ENCODE measurements at places on chromosomes 1 and 21. TPM values are rescaled to one million over a fixed set of nuclear protein-coding genes. Genes with fewer than 3 reads are reported as not detected.
A peak's percentile ranks its signal among the peaks of the same experiment; 100 is the strongest.

OR6P1 gene
- not detected for total RNA-seq

GRCh38 chr1:147640553-147641165 lies 29.7 kb downstream of the ACP6 start:
- DNase-seq = peak; percentile 77

OR2L13 gene
- not detected for total RNA-seq

DNA sequence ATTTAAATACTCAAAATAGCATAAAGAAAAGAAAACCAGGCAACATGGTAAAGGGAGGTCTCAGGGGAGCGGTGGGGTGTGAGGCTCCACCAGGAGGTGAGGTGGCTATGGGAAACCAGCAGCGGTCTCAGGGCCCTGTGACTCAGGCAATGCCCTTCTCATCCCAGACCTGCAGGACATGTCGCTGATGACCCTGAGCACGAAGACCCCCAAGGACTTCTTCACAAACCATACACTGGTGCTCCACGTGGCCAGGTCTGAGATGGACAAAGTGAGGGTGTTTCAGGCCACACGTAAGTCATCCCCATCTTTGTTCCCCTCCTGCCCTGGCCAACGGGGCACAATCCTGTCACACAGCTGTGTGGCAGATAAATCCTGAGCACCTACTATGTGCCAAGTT lies 31.5 kb downstream of the PADI4 start:
- DNase-seq = no peak

DNA sequence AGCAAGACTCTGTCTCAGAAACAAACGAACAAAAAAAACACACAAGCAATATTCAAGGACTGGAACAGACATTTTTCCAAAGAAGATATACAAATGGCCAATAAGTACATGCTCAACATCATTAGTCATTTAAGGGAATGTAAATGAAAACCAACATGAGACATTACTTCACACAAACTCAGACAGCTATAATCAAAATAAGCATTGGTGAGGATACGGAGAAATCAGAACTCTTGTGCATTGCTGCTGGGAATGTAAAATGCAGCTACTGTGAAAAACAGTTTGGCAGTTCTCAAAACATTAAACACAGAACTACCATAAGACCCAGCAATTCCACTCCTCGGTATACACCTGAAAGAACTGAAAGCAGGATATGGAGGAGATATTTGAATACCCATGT lies 15.4 kb downstream of the NOL9 start:
- no peak for DNase-seq

DNA sequence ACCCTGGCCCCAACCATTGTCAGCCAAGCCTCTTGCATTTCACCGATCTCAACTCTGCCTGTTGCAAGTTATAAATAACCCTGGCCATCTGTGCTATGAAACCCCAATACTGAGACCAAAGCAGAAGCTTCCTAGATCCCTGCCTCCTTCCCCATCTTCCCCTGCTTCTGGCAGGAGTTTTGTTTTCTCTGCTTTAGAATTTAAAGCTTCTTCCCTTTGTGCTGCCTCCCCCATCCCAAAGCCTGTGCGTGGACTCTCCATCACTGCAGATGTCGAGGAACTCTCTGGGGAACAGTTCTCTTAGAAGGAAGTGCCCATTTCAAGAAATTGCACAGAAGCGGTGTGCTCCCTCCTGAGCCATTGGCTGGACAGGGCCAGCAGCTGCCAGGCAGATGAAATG lies 17.4 kb upstream of the MYOG start:
- DNase-seq = no peak

HPCA gene
- not detected for total RNA-seq

- no peak for DNase-seq
These were observed 12.4 kb downstream of the GPBP1L1 start for GRCh38 chr1:45673956-45674355.

DENND4B gene
- total RNA-seq = 5.9 TPM

DNA sequence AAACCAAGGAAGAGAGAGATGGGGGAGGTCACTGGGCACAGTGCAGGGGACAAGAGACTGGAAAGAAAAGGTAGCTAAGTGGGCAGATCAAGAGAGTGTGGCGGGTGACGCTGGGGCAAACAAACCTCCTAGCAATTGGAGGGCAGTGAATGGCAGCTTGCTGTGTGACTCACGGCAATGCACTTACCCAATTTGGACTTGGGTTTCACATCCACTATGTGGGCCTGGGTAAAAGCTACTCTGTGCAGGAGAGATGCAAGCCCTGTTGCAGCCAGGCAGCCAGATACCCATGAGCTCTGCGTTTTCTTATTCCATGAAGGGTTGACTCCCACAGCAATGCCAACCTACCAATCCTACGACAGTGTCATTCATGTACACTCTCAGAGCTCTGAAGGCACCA lies 9.5 kb downstream of the PLXNA2 start:
- peak; percentile 71 for DNase-seq

GRCh38 chr1:163789911-163790310 lies 468.2 kb downstream of the NUF2 start:
- no peak for DNase-seq

FOXD2 gene
- total RNA-seq = 0.48 TPM

DNA sequence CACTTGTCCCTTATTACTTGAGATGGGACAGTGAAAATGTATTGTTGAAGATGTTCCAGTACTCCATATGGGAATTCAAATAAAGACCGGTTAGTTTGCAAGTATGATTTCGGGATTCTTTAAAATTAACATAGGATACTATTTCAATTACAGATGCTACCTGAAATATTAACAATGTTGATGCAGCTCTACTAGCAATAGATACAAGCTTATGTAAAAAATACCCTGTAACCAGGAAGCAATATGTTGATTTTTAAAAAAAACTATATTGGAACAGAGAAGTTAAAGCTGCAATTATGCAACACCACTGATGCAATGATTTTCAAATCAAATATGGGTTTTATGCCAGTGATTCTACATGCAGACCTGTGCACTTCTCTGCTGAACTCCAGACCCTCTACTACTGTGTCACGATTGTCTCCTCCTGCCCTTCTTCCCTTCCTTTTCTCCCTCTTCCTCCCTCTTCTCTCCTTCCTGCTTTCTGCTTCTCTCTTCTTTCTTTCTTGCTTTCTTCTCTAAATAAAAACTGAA lies 179.2 kb downstream of the ATP6V1G3 start:
- DNase-seq = no peak

ERG gene
- total RNA-seq = not detected

GRCh38 chr1:157785248-157785647 lies 8.3 kb upstream of the FCRL2 start:
- no peak for DNase-seq

CHTOP gene
- 34.7 TPM for total RNA-seq

LEMD1 gene
- total RNA-seq = not detected

PPM1J gene
- total RNA-seq = 0.29 TPM

DNA sequence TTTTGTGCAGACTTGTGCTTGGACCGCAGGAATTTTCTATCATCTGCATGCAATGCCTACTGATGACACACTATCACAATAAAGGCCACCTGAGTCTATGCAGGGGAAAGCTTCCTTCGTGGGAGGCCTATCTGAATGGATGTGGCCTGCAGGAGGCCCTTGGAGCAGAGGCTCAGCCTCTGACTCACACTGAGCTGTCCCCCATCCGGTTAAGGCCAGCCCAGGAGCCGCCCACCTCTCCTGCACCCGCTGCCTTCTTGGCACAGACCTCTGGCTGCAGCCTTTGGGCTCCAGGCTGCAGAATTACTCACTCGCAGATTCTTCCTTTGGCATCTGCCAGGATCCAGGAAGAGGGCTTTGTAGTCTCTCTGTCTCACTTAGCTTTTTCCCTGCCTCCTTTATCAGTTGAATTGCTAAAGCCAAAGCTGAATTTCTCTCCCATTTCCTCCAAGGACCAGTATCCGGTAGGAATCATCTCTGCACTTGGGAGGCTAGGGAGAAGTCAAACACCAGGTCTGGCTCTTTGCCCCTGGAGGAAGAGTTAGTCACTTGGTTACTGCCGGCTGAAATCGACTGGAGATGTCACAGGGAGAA lies 65.1 kb upstream of the JUN start:
- peak; percentile 100 for DNase-seq

GPR37L1 gene
- not detected for total RNA-seq

DNA sequence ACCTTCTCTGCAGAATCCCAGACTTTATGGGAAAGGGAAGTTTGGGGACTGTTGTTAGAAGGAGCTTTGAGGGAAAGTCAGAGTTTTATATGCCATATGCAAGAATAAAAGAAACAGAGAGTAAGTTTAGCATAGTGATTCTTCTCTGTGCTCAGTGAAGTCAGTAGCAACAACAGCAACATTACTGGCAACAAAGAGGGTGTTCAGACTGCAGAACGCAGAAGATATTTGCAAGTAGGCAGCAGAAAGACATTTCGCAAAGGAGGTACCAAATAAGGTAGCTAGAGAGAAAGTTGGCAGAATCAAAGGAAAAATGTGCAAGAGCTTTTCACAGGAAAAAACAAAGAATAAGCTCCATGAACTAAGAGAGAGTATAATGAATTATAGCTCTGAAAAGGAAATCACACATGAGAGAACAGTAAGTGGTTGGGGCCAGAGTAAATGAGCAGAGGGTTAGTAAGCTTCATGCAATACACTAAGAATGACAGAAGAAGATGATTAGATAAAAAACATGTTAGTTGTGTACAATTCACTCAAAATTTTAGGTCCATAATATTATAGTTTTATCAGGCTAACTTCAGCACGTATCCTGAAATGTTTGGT lies 98.1 kb downstream of the NEGR1 start:
- no peak for DNase-seq

COL6A1 gene
- total RNA-seq = 760 TPM

DNA sequence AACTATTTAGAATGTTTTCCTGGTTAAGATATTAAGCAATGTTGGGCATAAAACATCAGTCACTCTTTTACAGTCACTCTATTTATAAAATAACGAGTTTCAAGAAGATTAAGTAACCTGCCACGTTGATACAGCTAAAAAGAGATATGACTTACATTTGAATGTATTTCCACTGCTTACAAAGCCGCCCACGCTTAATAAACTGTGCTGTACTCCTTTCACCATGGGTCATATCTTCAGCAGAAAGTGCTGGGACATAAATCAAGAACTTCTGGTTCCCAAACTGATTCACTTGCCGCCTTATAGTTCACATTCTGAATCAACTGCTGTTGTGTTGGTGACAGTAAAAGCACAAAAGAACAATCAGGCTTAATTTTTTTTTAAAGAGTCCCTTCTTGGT lies 666.7 kb downstream of the NCAM2 start:
- DNase-seq = no peak

C1orf174 gene
- 45.2 TPM for total RNA-seq

DNA sequence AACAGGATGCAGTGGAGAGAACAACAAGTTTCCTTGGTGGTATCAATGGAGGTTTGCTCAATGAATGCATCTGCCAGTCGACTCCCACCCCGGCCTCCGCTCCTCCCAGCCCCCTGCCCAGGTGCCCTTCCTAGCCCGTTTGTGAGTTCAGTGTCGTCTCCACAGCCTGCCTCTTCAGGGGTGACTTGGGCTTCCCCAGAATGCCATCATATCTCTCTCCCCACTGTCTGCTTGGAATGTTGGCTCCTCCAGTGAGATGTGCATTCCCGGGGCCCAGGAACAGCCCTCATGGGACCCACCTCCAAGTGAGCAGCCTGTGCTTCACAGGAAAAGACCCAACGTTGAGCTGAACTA lies 30.5 kb downstream of the MATN1 start:
- DNase-seq = no peak

DNA sequence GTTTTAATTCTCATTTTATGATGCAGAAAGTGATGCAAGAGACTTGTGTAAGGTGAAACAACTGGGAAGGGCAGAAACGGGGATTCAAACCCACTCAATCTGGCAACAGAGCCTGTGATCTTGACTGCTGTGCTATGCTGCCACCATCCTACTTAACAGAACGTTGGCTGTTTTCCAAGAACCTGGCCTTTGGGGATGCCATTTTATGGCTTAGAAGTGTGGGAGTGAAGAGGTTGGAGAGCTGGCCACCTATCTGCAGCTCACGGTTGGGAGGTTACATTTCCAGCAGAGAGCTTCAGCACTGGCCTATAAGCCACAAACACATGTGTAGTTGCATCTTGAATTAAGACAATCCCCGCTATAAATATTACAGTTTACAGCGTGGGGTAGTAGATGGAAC lies 235.3 kb downstream of the PRDM2 start:
- DNase-seq = no peak

GRCh38 chr1:52632732-52633290 lies at the start of gene SHISAL2A:
TSS of gene SHISAL2A (plus strand) at chr1:52633168. CDS start at chr1:52633494, 326 bp downstream.
- no peak for DNase-seq

TARS2 gene
- 32.4 TPM for total RNA-seq

OPRD1 gene
- 0.96 TPM for total RNA-seq

DNA sequence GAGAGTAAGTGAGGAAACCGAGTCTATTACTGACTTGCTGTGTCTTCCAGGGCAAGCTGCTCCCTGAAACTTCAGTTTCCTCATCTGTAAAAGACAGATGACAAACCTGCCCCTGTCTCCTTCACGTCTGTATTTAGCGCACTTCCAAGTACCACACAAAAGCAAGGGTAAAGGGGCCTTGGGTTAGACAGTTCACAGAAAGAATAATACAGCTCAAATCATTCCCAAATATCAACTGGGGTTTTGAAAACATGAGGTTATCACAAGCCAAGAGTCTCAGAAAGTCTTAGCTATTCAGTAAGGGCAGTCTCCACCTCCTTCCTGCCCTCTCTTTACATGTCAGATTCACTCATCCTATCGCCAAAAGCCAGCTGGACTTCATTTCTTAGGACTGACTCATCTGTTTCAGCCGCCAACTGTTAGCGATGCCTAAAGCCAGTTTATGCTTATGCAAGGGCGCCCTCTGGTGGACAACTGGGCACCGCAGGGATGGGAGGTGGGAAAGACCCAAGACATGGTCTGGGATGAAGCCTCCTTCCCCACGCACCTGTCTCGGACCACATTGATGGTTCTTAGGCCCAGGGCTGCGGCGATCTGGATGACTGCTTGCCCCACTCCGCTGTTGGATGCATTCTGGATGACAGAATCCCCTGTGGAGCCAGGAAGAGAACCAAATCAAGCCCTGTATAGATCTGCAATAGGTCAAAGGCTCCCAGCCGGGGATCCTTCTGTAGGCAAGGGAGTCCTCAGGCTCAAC lies 21.1 kb upstream of the SRSF4 start:
- DNase-seq = peak; percentile 97

LYPD8 gene
- 1.4 TPM for total RNA-seq

PDC gene
- total RNA-seq = not detected

ACTN2 gene
- total RNA-seq = 0.48 TPM

DNA sequence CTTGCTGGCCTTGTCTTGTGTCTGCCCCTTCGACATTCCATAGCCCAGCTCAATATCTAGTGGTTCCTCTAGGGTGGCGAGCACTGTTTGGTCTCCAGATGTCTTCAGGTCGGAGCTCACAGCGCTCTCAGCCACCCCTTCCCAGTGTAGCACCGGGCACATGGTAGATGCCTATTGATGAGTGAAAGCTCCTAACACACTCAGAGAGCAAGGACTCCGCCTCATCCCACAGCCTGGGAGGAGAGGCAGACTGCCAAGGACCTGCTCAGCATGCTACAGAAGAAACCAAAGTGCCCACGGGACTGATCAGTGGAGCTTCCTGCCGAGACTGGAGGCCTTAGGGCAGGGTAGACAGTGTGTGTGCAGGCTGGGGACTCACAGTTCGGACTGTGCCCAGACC lies 10.9 kb downstream of the PCSK9 start:
- peak; percentile 44 for DNase-seq

GRCh38 chr21:32278103-32278502 lies 746 bp downstream of the MIS18A start:
- peak; percentile 12 for DNase-seq

- DNase-seq = peak; percentile 99
These were observed 167.5 kb downstream of the CLIC6 start for GRCh38 chr21:34836103-34836932.

All from RPMI7951 (cell line).